RWPE1 (cell line): ENCODE measurements at places on chromosomes 5 and 9.

DNA sequence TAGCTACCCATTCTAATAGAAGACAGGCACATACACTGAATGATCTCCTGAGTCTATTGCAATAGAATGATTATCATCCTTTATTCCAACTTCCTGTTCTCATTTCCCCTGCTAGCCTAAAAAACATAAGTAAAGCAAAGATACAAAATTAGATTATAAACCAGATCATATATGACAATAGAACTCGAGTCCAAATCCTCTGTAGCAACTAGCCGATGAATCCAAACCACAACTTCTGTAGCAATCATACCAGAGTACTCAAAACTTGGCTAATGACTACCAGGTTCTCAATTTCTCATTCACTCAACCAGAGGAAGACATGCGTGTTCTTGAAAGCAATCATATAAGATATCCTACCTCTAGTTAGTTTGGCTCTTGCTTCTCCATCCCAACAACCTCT, 622.1 kb downstream of the PSAT1 start:
- DNase-seq, result no peak

DNA sequence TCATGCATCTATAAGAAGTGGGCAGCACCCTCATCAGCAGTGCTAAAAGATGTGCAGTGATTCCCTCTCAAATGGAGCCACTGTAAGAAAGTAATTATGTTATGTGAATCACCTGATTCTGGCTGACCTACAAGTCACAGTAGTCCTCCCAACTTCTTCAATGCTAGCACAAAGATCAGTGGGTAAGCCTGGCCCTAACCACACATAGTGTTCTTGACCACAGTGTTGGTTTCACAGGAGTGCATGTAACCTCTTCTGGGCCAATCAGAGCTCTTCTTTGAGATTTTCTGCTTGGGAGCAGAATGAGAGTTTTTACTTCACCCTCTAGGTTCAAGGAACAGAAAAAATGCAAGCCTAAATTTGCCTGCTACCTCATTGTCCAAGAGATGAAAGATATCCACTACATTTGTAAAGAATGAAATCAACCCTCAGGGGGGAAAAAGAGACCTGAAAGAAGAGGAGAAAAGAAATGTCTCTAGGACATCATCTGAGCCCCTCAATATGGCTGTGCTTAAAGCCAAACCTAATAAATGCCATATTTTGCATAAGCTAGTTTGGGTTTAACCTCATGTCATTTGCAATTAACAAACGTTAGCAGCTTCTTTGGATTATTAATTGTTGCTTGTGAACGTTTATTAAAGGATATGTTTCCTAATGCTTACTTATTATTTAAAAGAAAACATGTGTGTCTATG, 65.3 kb upstream of the ADRB2 start:
- no peak for DNase-seq

DNA sequence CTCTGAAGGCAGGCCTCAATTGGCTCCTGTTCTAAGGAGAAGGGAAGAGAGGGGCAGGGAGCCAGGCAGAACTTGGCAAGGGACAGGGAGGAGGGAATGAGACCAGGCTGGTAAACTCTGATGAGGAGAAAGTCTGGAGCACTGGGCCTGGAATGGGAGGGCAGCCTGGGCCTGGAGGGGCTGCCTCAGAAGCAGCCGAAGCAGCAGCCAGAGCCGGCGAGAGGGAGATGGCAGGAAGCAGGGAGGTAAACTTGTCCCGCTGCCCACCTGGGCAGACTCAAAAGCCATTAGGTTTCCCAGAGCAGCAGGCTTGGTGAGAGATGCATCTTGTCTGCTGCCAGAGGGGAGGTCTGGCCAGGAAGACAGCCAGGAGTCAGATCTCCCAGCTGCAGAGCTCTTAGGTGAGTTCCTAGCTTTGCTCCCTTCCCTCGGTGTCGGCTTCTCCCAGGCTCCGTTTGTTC, 37.0 kb upstream of the CRB2 start:
- DNase-seq, result no peak

GRCh38 chr5:93385655-93386054, 195.4 kb downstream of the NR2F1-AS1 start:
- DNase-seq, result no peak

DNA sequence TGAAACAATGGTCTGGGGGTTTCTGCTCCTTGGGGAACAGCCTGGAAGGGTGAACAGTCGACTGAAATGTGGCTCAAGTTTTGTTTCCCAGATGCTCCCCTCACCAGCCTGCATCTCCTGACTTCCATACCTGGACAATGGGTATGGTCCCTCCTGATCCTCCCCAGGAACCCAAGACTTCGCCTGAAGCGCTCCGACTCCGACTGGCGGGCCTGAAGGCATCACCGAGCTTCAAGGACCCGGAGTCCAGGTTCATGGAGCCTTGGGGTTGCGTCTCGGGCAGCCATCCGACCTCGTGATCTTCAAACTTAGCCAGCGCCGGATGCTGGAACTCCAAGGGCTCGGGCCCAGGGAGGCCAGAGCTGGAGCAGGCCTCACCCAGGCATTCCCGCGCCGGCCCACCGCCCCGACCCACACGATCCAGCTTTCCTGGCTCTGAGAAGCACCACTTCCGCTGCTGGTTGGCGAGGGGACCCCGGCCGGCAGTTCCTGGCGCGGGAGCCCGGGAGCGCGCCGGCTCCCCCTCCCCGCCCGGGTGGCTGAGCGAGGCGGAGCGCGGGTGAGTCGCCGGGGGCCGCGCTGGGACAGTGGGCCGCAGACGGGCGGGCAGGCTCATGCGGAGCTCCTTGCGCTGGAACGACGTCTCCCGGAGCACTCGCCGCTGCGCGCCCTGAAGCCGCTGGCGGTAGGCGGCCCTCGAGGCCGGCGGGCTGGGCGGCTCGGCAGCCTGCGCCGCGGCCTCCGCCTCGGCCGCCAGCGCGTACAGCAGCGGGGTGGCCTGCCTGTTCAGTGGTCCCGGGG, 5.2 kb downstream of the SHROOM1 start:
- no peak for DNase-seq

DNA sequence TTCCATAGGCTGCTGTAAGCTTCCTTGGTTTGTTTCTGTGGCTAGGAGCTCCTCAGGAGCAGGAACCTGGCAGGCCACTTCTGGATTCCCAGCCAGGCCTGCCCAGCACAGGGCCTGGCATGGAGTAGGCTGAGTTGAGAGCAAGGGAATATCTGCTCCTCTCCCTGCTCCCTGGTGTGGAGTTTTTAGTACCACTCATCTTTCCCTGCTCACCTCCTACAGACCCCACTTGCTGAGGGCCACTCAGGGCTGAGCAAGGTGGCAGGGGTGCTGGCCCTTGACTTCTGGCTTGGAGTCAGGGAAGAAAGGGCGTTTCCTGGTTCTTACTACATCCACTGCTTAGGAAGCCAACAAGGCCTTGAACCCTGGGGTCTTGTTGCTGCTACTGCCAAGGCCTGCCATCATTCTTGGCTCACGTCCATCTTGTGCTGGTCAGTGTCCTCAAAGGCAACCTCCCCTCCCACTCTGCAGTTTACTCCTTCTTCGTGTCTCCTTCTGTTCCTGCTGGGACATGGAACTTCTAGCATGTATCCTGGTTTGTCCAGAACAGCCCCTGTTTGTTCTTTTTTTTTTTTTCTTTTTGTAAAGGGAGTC, 54.9 kb downstream of the PSD2 start:
- DNase-seq, result no peak

- DNase-seq, result peak; percentile 54
Observed at GRCh38 chr5:25107853-25108252, 463.1 kb upstream of the CDH10 start.

DNA sequence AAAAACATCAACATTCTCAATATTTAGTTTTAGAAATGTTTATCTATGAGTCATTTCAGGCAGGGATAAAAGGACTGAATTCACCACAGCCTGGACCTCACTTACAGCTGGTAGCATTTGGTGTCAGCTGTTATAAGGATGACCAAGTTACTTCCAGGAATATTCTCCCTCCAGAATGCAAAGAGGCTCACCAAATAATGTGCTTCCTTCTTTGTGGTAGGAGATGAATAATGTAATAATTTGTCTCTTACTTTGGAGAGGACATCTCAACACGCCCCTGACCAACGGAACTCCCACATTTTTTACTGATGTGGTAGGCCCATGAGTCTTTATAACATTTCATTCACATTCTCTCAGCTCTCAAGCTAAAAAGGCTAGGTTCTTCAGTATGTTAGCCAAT, 825.9 kb upstream of the GRAMD2B start:
- DNase-seq, result no peak

DNA sequence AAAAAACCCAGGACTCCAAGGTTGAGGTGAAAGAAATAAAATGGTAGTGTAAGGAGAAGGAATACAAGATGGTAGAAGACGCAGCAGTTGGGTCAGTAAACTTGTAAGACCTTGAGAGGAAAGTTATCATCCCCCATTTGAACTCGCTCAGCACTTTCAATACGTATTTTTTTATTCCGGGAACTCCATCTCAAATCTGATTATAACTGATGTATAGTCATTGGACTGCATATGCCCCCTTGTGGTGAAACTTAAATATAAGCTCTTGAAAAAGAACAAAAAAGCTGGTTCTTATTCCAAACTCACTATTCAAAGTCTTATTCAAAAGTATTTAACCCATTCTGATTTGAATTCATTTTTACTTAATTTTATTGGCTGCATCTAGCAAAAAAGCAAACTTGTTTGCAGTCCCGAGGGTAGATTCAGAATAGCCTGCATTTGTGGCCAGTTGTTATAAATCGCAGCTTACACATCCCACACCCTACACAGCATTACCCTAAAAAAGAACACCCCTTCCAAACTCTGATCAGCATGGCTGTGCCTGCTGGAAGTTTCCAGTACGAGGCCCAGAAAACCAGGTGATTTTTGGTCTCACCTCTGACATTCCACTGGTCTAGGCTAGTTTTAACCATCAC, 118.0 kb downstream of the ESM1 start:
- peak; percentile 66 for DNase-seq

DNA sequence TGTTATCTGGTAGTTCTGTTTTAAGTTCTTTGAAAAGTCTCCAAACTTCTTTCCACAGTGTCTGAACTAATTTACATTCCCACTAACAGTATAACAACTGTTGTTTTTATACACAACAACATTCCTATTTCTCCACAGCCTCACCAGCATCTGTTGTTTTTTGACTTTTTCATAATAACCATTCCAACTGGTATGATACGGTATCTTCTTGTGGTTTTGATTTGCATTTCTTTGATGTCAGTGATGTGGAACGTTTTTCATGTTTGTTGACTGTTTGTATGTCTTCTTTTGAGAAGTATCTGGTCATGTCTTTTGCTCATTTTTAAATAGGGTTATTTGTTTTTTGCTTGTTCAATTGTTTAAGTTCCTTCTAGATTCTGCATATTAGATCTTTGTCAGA, 12.6 kb upstream of the GRAMD2B start:
- DNase-seq, result no peak

- peak; percentile 89 for DNase-seq
Observed at GRCh38 chr5:175214152-175214551, 229.8 kb downstream of the DRD1 start.

DNA sequence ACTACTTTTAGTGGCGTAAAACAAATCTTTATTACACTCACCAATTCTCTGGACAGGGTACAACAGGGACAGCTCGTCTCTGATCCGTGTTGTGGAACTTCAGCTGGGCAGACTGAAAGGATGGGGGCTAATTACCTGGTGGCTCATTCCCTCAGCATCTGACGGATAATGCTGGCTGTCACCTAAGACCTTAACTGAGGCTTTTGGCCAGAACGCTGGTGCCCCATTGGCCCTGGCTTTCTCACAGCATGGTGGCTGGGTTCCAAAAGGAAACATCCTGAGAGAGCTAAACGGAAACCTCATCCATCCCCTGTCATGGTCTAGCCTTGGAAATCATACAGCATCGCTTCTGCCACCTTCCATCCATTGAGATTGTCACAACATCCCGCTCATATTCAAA, 62.9 kb downstream of the RAI14 start:
- no peak for DNase-seq

DNA sequence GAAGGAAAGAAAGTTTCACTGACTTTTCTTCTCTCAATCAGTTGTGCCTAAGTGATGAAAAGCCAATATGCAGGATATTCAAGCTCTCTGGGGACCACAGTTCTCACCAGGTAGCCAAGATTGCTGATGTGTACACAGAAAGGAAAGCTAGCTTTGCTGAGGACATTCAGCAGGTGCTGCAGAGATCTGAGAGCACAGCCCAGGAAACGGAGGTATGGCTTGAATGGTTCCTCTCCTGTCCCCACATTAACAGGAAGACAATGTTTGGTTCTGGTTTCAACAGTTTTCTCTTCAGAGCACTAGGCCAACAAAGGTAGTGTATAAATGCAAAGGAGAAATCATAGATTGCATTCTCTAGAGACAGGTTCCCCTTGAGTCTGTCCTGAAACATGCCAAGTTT, 69.6 kb downstream of the PTPDC1 start:
- DNase-seq, result no peak

GRCh38 chr5:148314187-148314586, 2.0 kb downstream of the SPINK7 start:
- DNase-seq, result peak; percentile 58

DNA sequence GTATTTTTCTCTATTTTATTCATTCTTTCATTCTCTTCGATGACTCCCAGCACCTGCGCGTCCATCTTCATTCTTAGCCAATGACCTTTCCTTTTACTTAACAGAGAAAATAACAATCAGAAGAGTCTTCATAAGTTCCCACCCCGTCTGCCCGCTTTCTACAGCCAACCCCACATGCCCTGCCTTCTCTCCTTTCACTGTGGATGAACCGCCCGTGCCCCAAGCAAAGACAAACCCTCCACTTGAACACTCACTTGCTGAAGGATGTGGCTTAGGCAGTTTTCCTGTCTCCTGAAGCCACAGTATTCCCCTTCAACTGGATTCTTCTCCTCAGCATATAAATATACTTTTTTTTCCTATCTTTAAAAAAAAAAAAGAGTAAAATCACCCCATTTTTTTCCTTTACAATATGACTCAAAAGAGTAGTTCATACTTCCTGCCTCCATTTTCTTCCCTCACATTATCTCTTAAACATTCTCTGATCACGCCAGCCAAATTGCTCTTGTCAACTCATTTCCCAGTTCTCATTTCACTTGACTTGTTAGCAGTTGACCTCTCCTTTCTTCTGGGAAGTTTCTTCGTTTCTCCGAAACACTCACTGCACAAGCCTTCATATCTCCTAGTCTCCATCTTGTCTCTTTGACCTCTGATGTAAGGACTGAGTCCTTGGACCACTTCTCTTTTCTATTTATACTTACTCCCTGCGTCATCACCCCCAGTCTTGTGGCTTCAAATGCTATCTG, 11.1 kb downstream of the NIPSNAP3B start:
- DNase-seq, result no peak

DNA sequence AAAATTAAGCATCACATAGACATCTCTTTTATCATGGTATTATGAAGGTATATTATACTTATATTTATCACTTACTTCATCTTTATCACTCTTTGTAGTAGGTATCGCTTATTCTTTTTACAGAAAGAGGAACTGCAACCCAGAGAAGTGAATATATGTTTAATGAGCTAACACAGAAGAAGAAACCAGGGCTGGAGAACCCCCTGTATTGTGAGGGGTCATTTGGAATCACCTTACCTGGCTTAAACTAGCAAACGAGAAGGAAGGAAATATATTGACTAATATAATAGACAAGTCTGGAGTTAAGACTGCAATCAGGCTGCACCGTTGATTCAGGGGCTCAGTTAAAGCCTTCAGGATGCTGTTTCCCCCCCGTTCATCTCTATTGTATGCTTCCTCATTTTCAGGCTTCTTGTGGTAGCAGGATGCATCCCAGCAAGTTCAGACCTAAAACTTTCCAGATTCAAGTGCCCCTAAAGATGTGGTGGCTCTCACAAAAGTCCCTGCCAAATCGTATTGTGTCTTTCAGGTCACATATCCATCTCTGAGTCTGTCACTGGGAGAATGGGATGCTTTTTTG, 146.4 kb downstream of the GCNT1 start:
- no peak for DNase-seq

- no peak for DNase-seq
Observed at GRCh38 chr5:1137567-1138444, 25.9 kb upstream of the SLC12A7 start.
